ENCODE measurements at places on chromosomes 3 and 15.

DNA sequence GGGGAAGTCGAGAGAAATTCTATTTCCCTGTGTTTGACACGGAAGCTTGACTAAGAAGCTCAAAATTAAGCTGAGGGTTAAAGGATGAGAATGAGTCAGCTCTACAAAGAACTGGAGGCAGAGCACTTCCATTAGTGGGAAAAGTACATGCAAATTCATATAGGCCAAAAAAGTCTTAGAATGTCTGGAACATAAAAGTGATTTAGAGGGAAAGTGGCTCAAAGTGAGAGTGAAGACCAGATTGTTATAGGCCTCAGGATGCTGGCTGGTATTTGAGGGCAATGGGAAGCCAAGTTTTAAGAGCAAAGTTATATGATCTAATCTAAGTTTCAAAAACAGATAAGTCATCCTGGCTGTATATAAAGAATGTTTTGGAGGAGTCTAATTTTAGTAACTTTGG is 857.3 kb downstream of the NAALADL2 start:
- no peak for DNase-seq

DNA sequence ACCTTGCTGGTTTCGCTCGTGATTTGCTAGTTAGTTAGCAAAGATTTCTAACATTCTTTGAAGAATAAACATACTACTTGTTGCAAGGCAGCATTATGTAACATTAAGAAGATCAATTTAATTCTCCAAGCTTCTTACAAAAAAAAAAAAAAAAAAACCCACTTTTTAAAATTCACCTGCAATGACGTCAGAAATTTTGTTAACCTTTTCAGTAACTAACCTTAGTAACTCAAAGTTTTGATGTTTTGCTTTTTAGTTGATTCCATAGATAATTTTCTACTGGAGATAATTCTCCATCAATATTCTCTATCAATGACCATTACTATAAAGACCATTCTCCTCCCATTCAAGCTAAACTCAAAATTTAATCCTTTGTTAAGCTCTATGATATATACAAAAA is 491.8 kb upstream of the TBL1XR1 start:
- no peak for DNase-seq

DNA sequence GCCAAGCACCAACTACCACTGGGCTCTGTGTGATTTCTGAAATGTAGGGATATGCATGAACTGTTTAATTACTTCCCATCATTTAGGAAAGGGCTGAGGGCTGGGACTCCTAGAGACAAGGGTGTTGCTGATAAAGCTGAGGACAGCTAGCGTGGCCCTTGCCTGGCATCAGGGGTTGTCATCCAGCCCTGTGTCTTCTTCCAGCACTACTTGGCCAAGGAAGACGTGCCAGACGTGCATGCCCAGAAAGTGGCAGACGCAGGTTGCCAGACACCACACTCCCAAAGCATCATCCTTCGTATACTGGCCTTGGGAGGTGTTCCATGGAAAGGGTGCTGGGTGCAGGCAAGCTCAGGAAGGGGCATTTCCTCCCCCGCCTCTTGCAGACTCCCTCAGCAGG is 64.8 kb downstream of the LRIG1 start:
- DNase-seq = no peak

- DNase-seq = no peak
These were observed 20.8 kb downstream of the SLC28A1 start for GRCh38 chr15:84905016-84905916.

- DNase-seq = no peak
These were observed 232.4 kb downstream of the NFKBIZ start for GRCh38 chr3:102081572-102082289.

GRCh38 chr3:11944052-11944673 is 60.0 kb upstream of the SYN2 start:
- no peak for DNase-seq

DNA sequence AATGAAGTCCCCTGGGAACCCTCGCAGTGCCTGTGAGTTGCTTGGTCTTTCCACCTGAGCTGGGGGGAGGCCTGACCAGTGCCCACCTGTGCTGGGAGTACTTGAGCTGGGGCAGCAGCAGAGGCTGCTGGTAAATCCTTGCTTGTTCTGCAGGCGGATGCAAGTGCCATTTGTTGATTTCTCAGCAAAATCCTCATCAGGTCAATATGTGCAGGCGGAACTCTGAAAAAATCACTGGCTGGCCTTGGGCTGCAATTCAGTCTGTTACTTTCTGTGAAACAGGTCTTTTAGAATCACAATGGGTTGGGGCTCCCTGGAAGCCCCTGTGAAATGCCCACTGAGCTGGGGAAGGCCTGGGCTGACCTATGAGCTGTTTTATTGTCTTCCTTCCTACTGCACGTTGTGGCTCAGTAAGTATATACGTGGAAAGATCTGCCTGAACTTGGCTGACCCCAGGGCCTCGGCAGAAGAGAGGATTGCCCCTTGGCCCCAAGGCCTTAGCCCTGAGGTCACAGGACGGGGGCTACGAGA is 182.0 kb upstream of the RGMA start:
- no peak for DNase-seq

DNA sequence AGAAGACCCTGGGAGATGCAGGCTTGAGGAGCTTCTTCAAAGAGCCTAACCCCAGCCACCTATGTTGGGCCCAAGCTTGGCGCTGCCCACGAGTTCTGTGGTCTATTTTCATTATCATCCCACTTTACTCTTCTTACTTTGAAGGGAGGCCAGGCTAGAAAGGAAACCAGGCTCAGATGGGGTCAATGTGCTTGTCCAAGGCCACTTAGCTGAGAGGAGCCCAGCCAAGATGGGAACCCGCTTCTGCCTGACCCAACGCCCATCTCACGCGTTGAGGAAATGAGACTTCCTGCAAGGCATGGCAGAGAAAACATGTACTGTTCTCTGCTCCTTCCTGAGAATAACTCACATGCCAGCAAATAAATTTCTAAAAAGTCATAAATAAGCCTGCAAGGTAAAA is 486.3 kb upstream of the PROK2 start:
- no peak for DNase-seq

DNA sequence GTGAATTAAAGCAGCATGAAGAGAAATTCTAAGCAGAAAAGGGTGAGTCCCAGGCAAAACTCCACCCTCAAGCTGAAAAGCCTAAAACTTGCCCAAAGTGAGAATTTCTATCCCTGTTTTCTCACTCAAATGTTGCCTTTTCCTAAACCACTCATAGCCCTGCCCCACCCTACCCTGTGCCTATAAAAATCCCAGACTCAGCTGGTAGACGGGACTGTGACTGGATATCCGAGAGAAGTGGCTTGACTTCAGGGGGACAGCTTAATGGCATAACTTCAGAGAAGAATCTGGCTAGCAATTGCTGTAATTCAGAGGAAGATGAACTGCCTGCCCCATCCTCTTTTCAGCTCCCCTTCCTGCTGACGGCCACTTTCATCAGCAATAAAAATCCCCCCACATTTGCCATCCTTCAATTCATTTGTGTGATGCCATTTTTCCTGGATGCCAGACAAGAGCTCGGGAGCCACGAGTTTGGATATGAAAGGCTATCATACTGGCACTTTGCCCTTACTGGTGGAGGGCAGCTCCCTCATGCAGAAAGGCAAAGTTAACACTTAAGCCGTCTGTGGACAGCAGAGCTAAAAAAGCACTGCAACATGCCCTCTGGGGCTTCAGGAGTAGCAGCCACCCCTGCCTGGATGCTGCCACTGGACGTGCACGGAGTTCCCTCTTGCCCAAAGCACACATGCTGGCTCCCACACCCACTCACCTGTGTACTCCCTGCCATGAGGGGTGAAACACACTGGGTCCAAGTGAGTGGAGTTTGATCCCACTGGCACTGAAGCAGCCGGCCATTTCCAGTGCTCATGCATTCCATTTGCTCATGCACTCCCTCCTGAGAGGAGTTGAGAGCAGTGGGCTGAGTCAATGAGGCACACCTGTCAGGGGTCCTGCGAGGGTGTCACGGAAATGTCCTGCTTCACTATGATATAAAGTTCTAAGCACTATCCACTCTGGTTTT is 670.6 kb downstream of the PLOD2 start:
- DNase-seq = no peak

DNA sequence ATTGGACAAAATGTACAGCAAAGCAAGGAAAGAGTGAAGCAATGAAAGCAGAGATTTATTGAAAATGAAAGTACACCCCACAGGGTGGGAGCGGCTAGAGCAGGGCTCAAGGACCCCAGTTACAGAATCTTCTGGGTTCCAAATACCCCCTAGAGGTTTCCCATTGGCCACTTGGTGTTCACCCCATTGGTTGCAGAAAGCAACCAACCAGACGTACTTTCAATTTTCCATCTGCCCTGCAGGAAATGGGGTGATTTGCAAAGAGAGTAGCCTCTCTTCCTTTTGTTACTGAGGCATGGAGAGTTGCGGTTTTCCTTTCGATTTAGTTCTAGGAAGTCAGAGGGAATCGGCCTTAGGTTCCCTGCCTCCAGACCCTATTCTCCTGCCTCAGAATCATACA is 2.4 kb downstream of the PML start:
- no peak for DNase-seq

GRCh38 chr3:9111417-9111816 is 138.0 kb downstream of the SRGAP3 start:
- no peak for DNase-seq

DNA sequence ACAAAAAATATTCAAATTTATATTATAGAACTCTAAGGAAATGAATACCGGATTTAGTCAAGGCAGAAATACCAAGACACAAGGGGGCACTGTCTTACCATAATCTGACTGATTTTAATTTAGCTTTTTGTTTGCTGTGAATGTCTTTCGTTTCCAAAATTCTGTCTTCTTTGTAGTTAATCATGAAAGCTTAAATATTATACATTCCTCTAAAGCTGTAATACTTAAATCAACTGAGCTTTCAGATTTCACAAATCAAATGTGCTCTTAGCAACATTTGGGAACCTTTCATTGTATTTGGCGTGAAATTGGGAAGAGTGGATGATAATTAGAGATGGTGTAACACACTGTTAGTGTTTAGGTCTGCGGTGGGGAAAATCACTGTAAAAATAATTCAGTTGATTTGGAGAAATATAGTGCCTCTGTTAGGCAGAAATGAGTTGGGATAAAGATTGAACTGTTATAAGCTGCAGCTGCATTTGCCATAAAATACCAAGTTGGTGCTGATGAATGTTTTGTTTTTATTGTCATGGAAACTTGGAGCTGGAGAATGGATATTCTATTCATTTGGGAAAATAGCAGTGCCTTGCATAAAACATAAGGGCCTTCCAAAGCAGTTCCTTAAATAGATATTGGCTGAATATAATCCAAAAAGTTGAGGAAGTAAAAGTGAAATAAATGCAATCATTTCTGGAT is 228.2 kb downstream of the TCF12 start:
- no peak for DNase-seq

DNA sequence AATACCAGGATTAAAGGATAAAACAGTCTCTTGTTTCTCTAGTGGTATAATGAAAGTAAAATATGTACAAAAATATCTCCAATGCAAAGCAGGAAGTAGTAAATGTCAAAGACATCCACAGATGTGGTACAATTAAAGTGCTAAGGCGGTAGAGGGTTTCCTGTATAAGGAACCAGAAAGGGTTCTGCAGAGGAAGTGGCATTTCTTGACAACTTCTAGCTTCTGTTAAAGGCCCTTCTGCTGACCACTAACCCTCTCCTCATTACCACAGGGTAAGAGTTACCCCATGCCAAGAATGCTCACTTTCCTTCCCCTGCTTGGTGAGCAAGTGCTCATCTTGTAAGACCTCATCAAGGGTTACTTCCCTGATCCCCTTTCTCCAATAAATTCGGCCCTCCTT is 883.6 kb upstream of the NR2F2 start:
- DNase-seq = no peak

DNA sequence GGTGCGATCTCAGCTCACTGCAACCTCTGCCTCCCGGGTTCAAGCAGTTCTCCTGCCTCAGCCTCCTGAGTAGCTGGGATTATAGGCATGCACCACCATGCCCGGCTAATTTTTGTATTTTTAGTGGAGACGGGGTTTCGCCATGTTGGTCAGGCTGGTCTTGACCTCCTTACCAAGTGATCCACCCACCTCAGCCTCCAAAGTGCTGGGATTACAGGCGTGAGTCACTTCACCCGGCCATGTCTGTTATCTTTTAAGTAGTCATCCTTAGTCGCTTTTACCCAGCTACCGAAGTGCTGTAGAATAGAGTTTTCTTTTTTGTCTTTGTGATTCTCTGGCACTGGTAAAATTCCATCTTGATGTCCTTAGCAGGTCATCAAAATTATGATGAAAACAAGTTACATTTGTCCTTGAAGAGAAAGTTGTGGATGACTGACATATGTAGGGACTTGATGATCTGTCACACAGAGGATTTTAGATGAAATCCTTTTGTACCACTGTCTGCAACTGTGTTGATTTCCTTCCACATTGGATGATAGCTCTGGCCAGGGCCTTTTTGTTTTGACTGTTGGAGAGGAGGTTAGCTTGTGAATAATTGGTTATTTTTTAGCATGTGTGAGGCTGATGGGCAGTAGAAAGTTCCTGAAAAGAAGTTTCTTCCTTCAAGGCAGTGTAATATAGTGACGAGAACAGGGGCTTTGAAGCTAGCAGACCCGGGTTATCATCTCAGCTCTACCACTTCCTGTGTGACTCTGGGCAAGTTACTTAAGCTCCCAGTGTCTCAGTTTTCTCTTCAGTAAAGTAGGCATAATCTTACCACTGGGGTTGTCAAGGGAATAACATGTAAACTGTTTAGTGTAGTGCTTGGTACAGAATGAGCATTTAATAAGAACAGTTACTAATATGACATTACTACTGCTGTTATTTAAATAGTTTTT is 18.8 kb downstream of the ATG7 start:
- no peak for DNase-seq

- no peak for DNase-seq
These were observed 385.4 kb upstream of the SEMA6D start for GRCh38 chr15:47331829-47332393.

DNA sequence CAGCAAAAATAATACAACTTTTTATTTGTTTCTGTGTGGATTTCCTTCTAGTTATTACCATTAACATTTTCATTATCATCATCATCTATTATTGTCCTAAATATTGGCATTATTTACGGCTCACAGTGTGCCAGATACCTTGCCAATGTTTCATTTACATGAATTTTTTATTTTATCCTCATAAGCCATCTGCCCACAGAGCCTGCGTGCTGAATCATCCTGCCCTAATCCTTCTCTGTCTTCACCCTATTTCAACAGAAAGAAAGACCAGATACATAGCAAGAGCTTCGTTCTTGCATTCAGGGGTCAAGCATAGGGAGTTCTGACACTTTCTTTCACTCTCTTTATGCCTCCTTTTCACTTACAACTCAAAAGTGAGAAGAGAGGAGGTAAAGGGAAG is 82.0 kb downstream of the KCNMB2 start:
- no peak for DNase-seq

- no peak for DNase-seq
These were observed 58.9 kb downstream of the ABCC5 start for GRCh38 chr3:183958775-183959174.

DNA sequence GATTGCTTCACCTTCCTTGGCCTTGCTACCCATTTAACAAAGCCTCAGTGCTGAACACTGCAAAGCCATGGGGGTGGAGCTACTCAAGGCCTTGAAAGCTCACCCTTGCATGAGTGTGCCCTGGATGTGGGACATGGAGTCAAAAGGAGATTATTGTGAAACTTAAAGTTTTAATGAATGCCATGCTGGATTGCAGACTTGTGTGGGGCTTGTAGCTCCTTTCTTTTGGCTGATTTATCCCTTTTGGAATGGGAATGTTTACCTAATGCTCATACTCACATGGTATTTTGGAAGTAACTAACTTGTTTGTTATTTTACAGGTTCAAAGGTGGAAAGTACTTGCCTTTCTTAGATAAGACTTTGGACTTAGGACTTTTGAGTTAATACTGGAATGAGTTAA is 538.5 kb upstream of the NECTIN3 start:
- DNase-seq = no peak
